NCI-H82 (cell line): ENCODE measurements at places on chromosomes 1 and 21.

DNA sequence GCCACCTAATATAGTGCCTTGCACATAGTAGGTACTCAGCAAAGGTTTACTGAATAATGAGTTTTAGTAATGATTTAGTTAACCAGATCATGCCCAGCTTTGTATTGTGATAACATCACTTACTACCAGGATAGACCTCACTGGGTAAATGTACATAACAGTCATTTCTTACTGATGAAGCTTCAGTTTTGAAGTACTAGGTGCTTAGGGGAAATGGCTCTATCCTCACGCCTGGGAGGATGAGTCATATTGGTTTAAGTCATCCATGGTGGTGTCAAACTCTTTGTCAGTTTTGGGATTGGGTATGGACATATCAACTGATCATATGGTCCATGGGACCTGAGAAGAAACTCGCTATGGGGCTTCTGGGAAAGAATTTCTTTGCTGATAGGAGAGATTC, 90.6 kb upstream of the USP24 start:
- DNase-seq, result no peak

GRCh38 chr1:242842094-242842493, 317.6 kb upstream of the PLD5 start:
- DNase-seq, result peak; percentile 9

- DNase-seq, result no peak
These were observed 207.7 kb downstream of the BARHL2 start for GRCh38 chr1:90509225-90510048.

- DNase-seq, result no peak
These were observed 40.7 kb downstream of the CD2 start for GRCh38 chr1:116794804-116795481.

DNA sequence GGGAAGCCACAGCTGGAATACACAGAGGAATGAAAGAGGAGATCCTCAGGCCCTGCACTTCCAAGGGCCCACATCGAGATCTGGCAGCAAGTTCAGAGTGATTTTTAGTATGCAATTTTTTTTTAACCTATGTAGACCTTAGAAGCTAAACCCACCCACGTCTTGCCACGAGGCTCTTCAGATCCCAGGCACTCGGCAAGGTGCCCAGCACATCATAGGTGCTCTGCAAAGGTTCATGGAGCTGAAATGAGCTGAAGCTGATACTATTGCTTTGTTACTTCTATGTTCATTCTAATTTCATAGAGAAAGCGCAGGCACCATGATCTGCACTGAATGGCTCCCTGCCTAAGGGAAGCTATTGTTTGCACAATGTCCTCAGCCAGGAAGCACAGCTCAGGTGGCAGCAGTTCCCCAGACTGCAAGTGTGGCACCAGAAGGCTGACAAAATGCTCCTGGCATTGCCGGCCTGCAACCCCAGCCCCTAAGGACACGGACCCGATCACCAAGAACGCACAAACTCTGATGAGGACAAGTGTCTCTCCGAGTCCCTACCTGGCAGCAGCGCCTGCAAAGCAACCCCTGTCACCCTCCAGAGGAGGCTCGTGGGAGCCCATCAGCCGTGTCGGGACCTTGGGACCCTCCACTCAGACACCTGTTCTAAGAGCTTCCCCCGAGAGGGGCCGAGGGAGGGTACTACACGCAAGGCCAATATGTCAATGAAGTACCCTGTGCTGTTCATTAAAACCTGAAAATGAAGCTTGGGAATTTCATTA, 264.2 kb downstream of the NPHP4 start:
- DNase-seq, result no peak

DNA sequence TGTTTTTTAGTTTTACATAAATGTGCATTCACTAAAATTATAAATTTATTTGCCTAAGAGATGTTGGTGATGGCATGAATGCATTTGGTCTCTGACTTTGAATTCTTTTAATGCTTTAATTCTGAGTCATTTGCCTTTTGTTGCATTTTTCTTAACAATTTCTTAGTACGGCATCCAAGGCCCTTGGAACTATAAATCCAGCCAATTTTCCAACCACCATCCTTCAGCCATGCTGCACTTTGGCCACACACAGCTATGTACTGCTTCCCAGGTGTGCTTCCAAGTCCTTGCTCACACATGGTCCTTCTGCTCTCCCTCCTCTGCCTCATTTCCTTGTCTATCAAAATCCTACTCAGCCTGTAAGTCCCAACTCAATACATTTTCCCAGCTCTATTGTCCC, 161.0 kb downstream of the DHRS3 start:
- no peak for DNase-seq

GRCh38 chr1:21663248-21663950, 5.8 kb downstream of the RAP1GAP start:
- DNase-seq, result peak; percentile 28

- no peak for DNase-seq
These were observed 25.1 kb upstream of the B3GALT2 start for GRCh38 chr1:193211539-193211938.

DNA sequence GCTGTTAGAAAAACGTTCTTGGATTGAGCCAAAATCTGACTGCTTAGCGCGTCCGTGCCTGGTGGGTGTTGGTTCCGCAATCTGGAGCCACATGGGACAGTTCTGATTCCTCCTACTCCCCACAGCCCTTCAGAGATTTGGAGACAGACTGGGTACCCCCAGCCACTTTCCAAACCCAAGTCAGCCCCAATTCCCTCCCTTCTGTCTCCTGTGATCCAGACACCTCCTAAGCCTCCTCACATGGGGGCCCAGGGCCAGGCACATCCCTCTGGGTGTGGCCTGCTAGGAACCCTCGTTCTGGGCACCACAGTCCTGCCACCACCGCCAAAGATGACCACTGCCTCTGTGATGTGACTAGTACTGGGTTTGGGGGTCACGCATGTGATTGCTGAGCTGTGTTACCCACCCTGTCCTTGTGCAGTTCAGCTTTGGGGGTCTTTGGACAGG, 4.8 kb downstream of the PLA2G5 start:
- no peak for DNase-seq

DNA sequence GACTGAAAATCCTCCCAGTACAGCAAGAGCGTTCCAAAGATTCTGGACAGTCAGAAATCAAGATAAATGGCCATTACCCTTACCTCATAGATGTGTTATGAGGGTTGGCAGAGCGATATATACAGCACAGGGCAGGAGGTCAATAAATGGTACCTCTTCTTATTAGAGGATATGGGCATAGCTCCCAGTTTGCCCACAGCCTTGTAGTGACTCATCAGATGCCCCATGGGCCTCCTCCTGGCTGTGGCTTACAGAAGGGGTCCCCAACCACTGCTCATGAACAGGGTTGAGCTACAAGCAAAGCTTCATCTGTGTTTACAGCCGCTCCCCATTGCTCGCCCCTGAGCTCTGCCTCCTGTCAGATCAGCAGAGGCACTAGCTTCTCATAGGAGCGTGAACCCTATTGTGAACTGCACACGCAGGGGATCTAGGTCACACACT, 7.3 kb upstream of the IFNGR2 start:
- no peak for DNase-seq

- DNase-seq, result peak; percentile 92
These were observed 30.6 kb upstream of the DDAH1 start for GRCh38 chr1:85495556-85495955.

DNA sequence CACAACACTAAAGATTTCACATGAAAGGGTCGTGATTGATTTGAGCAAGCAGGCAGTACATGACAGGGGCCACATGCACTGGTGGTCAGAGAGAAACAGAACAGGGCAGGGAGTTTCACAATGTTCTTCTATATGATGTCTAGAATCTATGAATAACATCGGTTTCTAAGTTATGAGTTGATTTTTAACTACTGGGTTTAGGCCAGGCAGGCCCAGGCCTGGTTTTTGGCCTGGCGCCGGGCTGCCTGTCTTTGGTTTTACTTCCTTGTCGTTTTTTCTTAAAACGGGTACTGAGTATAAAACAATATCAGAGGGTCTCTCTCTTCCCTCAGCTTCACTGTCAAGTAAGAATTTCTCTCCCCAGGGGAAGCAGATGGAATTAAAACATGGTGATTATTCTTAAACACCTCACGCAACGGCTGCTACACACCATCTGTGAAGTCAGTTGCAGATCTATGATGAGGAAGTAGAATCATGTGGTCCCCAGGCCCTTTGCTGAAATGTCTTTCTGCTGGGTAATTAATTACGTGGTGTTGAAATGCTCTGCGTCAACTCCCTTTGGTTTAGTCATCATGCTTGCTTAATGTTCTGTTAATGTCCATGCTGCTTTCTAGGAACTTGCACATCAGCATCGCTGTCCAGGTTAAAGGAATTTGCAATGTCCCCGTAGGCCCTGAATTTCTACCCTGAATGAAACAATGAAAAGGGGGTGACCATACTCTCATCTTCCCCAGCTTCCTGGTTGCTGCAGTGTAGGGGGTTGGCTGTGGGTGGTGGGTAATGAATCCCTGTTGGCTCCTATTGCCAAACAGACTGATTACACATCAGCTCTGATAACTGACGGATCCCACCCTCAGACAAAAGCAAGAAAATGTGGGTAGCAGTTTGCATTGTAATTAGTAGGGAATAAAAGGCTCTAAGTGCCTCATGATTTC, 70.3 kb downstream of the SERINC2 start:
- peak; percentile 79 for DNase-seq

DNA sequence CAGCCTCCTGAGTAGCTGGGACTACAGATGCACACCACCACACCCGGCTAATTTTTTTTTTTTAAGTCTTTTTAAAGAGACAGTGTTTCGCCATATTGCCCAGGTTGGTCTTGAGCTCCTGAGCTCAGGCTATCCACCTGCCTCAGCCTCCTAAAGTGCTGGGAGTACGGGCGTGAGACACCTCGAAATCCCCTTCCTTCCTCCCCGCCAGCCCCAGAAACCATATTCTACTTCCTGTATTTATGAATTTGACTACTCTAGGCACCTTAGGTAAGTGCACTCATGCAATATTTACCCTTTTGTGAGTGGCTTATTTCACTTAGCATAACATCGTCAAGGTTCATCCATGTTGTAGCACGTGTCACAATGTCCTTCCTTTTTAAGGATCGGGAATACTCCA, 6.9 kb upstream of the LRP8 start:
- no peak for DNase-seq

DNA sequence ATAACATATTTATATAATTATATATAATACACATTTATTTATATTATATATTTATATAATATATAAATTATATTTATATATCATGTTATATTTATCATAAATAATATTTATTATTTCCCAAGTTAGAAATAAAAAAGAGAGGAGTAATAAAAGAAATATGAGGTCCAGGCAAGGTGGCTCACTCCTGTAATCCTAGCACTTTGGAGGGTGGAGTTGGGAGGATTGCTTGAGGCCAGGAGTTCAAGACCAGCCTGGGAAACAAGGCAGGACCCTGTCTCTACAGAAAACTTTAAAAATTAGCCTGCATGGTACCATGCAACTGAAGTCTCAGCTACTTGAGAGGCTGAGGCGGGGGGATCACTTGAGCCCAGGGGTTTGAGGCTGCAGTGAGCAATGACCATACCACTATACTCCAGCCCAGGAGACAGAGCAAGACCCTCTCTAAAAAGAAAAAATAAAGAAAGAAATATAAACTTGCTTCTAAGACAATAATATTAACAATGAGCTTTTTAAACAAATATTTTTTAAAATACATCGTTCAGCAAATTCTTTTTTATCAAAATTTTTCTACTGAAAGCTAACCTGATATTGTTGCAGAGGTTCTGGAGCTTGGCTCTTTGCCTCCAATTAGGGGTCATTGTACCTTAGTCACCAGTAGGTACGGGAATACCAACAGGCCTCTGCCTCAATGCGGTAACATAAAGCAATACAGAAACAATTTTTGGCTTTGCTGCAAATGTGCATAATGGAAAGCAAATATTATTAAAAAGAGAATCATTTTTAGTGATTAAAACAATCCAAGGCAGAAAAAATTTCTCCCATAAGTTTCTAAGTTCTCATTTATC, 290.0 kb downstream of the SETD4 start:
- DNase-seq, result no peak

GRCh38 chr1:157363660-157364140, 188.6 kb downstream of the FCRL5 start:
- DNase-seq, result peak; percentile 72

- no peak for DNase-seq
These were observed 39.0 kb downstream of the LPAR3 start for GRCh38 chr1:84853741-84854721.

DNA sequence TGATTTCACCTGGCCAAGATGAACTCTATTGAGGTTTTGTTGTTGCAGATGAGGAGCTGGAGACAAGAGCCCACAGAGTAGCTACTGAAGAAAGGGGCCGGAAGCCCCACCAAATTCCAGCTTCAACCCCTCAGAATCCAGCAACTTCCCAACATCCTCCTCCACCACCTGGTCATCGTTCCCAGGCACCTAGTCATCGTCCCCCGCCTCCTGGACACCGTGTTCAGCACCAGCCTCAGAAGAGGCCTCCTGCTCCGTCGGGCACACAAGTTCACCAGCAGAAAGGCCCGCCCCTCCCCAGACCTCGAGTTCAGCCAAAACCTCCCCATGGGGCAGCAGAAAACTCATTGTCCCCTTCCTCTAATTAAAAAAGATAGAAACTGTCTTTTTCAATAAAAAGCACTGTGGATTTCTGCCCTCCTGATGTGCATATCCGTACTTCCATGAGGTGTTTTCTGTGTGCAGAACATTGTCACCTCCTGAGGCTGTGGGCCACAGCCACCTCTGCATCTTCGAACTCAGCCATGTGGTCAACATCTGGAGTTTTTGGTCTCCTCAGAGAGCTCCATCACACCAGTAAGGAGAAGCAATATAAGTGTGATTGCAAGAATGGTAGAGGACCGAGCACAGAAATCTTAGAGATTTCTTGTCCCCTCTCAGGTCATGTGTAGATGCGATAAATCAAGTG, 14.3 kb downstream of the CD2 start:
- no peak for DNase-seq

- no peak for DNase-seq
These were observed 28.5 kb downstream of the SERINC2 start for GRCh38 chr1:31441558-31441957.

DNA sequence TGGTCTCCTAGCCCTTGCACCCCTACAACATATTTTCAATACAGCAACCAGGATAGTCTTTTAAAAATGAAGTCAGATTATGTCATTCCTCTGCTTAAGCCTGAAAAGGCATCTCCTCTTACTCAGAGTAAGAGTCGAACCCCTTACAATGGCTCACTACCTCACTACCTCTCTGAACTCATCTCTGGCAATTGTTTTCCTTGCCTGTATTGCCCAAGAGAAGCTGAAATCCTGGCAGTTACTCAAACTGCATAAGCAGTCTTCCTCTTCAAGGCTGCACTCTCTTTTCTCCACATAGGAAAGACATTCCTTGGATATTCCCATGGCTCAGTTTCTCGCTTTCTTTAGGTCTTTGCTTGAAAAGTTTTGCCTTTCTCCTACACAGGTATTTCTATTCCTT, 22.7 kb downstream of the CLDN8 start:
- no peak for DNase-seq

- no peak for DNase-seq
These were observed 28.8 kb downstream of the SERBP1 start for GRCh38 chr1:67401443-67401842.
